Foreskin fibroblast (primary cell): ENCODE measurements at places on chromosomes 3 and 15.

DNA sequence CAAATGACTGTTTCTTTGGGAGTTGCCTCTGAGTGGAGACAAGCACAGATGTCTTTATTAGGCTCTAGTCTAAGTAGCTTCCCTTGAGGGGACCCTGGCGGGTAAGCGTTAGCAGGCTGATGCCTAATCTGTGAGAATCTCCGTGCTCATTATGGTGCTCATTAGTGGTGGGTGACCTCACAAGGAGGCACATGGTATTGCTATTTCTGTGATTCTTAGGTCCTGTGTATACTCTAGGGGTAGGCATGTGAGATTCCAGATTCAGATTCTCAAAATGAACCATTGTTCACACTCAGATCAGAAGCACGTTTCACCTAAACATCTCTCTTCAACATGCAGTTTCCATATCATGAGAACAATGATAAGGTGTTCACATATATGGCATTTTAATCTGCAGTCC lies 809.7 kb downstream of the NR2F2 start:
- DNase-seq, result no peak

DNA sequence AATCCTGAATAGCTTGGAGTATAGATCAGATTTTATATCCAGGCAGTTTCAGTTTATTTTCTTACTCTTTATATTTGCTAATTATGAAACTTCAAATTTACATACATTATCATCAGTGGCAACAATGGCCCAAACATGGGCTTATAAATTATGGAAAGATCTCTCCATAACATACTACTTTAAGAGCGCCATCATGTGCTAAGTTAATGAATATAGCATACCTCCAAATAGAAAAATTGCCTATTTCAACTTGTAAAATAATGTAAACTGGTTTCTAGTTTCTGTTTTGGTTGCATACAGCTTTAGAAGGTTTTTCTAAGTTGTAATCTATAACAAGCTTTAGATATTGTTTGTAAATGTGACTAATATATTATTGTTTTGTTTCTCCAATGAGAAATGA lies 531.3 kb upstream of the UBE2E2 start:
- DNase-seq, result no peak

GRCh38 chr3:156776871-156777270 lies 49.3 kb upstream of the LEKR1 start:
- DNase-seq, result no peak

DNA sequence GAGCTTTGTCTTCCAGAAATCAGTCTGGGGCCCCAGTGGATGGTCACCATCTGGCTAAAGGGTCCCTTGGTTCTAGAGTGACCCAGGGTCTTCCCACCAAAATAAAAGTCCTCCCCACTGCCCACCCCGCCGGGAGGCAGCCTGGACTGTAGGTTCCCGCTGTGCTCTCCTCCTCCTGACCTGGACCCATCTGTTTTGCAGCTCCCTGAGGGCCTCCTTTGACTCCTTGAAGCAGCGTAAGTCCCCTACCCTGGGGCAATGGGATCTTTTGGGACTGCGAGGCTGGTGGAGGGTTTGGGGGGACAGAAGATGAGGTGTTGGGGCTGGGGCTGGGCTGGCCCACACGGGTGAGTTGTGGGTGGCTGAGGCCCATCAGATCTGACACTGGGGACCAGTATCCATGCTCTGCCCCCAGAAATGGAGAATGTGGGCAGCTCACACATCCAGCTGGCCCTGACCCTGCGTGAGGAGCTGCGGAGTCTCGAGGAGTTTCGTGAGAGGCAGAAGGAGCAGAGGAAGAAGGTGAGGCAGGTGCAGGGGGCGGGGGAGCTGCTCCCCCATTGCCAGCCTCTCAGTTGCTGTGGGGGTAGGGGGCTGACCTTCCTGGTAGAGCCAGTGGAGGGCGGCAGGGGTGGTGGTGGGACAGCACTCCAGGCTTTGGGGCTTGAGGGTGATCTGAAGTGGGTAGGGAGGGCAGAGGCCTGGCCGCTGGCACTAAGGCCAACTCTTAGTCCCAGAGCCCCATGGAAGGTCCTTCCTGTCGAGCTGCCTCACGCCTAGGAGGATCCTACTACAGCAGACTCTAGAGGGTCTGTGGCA lies 30.4 kb downstream of the PSTPIP1 start:
- no peak for DNase-seq

- no peak for DNase-seq
Observed at GRCh38 chr15:38238311-38238710, 14.3 kb upstream of the SPRED1 start.

- no peak for DNase-seq
Observed at GRCh38 chr15:57320631-57321220, 55.6 kb upstream of the CGNL1 start.

- DNase-seq, result no peak
Observed at GRCh38 chr15:27179789-27180188, 208.8 kb downstream of the GABRG3 start.

- DNase-seq, result no peak
Observed at GRCh38 chr3:94070341-94070911, 7.6 kb downstream of the NSUN3 start.

- no peak for DNase-seq
Observed at GRCh38 chr3:63151897-63152296, 126.2 kb upstream of the SYNPR start.

GRCh38 chr15:91231703-91232102 lies 131.6 kb downstream of the SV2B start:
- no peak for DNase-seq

DNA sequence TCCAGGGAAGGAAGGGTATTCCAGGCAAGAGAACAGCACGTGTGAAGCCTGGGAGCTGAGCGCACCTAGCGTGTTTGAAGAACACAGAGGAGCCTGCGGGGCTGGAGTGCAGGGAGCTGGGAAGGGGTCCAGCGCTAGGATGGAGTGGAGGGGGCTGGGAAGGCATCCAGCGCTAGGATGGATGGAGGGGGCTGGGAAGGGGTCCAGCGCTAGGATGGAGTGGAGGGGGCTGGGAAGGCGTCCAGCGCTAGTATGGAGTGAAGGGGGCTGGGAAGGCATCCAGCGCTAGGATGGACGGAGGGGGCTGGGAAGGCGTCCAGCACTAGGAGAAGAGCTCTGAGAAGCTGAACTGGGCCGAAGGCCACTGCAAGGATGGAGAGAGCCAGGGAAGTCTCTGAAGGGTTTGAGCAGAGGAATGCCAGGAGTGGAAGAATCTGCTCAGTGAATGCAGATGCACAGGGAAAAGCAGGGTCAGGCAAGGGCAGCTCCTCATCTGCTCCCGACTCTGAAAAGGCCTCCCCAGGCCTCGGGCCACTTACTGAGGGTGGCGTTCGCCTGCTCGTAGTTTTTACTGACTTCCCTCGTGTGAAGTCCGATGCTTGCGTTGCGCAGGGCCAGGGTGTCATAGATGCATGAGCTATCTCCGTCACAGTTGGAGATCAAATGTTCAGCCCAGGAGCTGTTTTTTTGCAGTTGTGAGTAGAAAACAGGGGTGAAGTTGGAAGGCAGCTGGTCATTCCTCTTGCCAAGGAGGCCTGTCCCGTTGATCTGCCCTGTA lies 39.8 kb downstream of the MUC20 start:
- no peak for DNase-seq

GRCh38 chr3:156469456-156469855 lies 85.5 kb downstream of the SSR3 start:
- no peak for DNase-seq

GRCh38 chr15:68375716-68376220 lies 56.2 kb downstream of the ITGA11 start:
- DNase-seq, result no peak

DNA sequence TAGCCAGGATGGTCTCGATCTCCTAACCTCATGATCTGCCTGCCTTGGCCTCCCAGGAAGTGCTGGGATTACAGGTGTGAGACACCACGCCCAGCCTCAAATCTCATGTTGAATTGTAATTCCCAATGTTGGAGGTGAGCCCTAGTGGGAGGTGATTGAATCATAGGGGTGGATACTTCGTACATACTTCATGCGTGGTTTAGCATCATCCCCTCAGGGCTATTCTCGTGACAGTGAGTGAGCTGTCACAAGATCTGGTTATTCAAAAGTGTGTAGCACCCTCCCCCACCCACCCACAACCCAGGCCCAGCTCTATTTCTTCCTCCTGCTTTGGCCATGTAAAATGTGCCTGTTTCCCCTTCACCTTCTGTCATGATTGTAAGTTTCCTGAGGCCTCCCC lies 236.9 kb upstream of the IL12A start:
- peak; percentile 49 for DNase-seq

- DNase-seq, result no peak
Observed at GRCh38 chr3:194257916-194258668, 93.0 kb downstream of the CPN2 start.

- DNase-seq, result no peak
Observed at GRCh38 chr15:98874370-98874769, 133.2 kb downstream of the PGPEP1L start.

GRCh38 chr15:85709250-85709649 lies 85.5 kb downstream of the KLHL25 start:
- no peak for DNase-seq

DNA sequence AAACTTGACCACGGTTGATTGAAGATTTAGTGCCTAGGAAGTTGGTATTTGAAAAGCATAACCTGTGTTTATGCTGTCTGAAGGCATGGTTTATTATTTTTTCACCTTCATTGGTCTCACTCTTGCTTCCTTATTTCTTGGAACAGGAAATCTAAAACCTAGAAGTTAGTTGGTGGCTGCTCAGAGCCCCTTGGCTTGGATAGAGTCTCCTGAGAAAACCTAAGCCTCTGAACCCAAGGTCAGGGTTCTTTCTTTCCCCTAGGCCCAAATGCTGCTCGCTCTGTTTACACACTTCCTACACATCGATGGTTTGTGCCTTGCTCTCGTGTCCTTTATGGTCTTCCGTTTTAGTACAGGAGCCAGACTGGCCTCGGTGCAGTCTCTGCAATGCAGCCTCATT lies 82.2 kb downstream of the TRAK1 start:
- DNase-seq, result no peak

GRCh38 chr3:8186213-8186612 lies 315.4 kb upstream of the LMCD1 start:
- no peak for DNase-seq

DNA sequence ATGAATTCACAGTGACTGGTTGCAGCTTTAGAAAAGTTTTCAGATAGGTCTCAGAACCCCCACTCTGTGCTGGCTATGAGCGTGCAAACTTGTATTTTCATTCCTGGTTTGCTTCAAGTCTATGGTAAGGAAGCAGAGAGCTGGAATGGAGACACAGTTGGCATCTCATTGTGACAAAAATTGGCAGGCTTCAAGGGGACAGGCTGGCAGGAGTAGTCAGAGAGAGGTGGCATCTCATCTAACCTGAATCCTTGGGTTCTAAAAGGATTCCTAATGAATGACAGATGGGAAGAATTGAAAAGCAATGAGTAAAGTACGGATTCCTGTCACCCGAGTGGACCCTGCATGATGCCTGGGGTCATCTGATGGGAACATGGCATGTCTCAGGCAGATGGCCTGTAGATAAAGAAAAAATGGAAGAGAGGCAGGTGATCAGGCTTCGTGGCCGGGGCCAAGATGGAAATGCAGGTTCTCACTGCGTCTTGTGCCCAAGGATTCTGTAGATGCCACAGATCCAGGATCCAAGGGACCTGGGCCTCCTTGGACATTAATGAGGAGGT lies 89.4 kb upstream of the ABHD17C start:
- DNase-seq, result no peak

DNA sequence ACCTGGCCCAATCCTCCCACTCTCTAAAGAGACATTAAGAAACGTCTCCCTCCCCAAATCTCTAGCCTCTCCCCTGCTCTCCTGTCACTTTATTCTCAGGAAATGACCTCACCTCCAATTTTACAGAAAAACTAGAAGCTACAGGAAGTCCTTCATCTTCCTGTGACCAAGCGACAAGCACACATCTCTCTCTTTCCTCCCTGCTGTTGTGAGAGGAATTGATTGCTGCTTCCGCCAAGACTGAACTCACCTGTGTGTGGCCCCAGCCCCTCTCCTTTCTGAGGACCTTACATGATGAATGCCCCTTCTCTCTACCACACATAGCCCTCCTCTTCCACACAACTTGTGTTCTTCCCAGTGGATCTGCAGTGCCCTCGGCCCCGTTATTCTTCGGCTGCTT lies 18.2 kb downstream of the DNAJB8 start:
- no peak for DNase-seq

GRCh38 chr3:9088441-9089353 lies 125.4 kb upstream of the RAD18 start:
- DNase-seq, result no peak

- peak; percentile 63 for DNase-seq
Observed at GRCh38 chr3:126983653-126984390, 907 bp downstream of the PLXNA1 start.

DNA sequence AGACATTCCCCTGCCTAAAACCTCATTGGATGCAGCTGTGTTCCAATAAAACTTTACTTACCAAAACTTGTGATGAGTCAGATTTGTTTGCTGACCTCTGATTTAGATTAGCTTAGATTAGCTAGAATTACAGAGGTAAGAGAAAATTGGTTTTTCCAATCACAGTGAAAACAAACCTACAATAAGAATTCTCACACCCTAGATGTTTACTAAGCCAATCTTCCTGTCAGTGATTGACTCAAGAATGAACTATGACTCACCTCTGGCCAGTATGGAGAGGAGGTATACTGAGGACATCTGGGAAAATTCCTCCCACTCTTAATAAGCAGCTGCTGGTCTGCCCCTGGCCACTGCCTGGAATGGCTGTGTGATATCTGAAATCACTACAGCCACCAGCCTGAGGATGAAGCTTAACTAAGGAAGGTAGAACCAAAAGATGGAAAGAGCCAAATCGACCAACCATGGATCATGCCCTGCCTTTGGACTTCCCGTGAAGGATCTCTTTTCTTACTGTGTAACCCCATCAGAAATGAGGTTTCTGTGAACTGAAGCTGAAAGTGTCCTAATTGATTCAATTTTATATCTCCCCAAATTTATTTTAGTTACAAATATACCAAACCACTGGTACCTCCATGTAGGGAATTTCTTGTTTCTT lies 19.0 kb upstream of the GHSR start:
- DNase-seq, result peak; percentile 20

DNA sequence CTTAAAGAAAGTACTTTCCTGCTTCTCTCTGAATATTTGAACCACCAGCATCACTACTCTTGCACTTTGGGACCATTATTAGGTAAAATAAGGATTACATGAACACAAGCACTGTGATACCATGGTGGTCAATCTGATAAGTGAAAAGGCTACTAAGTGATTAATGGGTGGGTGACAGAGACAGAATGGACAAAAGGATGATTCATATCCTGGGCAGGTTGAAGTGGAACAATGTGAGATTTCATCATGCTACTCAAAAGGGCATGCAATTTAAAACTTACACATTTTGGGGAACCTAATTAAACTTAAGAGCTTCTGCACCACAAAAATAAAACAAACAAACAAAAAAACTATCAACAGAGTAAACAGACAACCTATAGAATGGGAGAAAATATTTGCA lies 172.0 kb upstream of the CD96 start:
- peak; percentile 23 for DNase-seq

DNA sequence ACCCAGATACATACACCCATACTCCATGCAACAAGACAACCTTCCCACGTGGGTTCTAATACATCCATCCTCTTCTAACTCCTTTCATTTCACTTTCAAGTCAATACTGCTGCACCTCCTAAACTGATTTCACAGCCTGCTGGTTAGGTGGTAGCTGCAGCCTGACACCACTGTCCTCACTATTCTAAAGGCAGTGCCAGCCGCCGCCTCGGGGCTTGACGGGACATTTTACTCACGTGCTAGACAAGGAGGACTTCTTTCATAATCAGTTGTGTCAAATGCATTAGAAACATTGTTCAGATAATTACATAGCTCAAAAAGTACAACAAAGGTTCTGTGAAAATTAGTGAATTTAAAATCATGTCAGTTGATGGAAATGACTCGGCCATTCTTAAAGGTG lies 6.3 kb downstream of the UROC1 start:
- no peak for DNase-seq

GRCh38 chr3:169931747-169932520 lies 20.6 kb downstream of the SAMD7 start:
- no peak for DNase-seq
